ENCODE measurements at places on chromosomes 4 and X.
A peak's percentile ranks its signal among the peaks of the same experiment; 100 is the strongest.

GRCh38 chr4:90840291-90840690, 713.1 kb downstream of the CCSER1 start:
- no peak for DNase-seq

- DNase-seq = no peak
These were observed 401 bp upstream of the EDNRA start for GRCh38 chr4:147480502-147480890.

- DNase-seq = no peak
These were observed 4.5 kb downstream of the EMD start for GRCh38 chrX:154383359-154384283.

- DNase-seq = no peak
These were observed 342.7 kb upstream of the PABPC4L start for GRCh38 chr4:134544303-134544770.

GRCh38 chrX:8374041-8374825, 90.4 kb upstream of the VCX3B start:
- DNase-seq = no peak

GRCh38 chrX:30248854-30249253, 1.9 kb downstream of the MAGEB1 start:
- no peak for DNase-seq

GRCh38 chr4:81502564-81502963, 30.9 kb upstream of the RASGEF1B start:
- no peak for DNase-seq

DNA sequence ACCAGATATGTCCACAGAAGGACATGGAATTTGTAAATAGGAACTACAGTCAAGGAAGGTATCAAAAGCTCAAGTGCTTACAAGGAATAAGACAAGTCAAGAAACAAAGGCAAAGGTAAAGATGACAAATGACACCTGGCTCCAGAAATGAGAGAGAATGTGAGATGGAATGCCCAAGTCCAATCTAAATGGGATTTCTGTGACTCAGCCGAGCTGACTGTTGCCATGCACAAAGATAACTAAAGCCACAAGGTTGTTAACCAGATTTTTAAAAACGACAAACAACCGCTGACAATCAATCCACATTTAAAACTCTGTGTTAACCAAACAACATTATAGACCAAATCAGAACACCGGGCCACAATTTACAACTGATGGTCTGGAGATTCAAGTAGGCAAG, 1.1 kb downstream of the NFXL1 start:
- no peak for DNase-seq

- no peak for DNase-seq
These were observed 64.3 kb upstream of the CCDC160 start for GRCh38 chrX:134172588-134173259.

DNA sequence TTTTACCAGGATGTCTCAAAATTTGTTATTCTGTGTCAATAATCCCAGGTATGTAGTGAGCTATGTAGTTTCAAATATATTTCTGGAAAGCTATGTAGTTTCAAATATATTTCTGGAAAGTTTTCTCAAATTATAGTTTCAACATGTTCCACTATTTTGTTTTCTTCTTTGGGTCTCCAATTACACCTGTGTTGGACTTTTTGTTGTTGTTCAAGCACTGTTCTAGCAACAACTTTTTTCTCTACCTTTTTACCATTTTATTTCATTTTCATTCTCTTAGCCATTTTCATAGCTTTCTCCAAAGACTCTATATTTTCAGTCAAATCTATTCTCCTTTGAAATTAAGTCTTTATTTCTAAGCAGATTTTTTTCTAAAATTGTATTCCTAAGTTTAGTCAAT, 88.4 kb downstream of the LCORL start:
- no peak for DNase-seq

DNA sequence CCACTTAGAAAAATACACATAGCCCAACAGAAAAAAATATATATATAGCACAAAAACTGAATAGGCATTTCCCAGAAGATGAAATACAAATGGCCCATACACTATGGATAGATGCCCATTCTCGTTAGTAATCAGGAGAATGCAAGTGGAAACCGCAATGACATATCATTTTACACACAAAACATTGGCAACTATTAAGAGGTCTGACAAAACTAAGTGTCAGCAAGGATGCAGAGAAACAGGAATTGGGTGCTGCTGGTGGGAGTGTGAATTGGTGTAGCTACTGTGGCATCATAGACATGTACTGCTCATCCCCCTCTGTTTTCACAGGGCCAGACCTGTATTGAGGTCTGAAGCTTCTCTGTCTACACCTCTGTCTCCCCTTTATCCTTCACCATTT, 320.0 kb downstream of the IDS start:
- no peak for DNase-seq

GRCh38 chrX:16188687-16189086, 21.4 kb downstream of the MAGEB17 start:
- DNase-seq = no peak

DNA sequence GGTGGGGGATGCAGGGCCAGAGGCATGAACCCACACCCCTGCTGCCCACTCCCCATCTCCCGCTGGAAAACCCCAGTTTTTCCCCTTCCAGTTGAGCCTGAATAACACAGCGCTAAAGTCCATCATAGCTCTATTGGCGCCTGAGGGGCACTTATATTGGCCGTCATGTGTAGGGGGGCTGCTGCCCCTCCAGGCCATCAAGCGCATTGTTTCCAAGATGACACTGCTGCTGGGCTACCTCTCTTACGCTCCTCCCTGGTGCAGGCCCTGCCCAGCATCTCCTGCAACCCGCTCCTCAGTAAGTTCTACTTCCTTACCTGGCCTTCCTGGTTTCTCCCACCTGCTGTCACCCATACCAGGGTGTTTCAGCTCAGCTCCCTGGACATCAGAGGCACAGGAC, 205.0 kb upstream of the RPL34 start:
- DNase-seq = no peak

GRCh38 chrX:1657367-1658070, 42.7 kb downstream of the ASMT start:
- DNase-seq = peak; percentile 39
